ENCODE measurements at places on chromosomes 2 and 18. TPM values are rescaled to one million over a fixed set of nuclear protein-coding genes. Genes with fewer than 3 reads are reported as not detected.

PRSS56 gene
- total RNA-seq = not detected

HTR2B gene
- total RNA-seq = 0.73 TPM

CYP26B1 gene
- total RNA-seq = 8.2 TPM

PLEKHM3 gene
- 15.8 TPM for total RNA-seq

ANKZF1 gene
- 39.0 TPM for total RNA-seq

FNDC4 gene
- total RNA-seq = 64.0 TPM

CHRND gene
- not detected for total RNA-seq

HOXD11 gene
- total RNA-seq = not detected

EPB41L3 gene
- 29.5 TPM for total RNA-seq

NAT8 gene
- total RNA-seq = not detected

NYAP2 gene
- 0.13 TPM for total RNA-seq

RTP5 gene
- not detected for total RNA-seq

GRCh38 chr2:26136451-26136850 is 36.4 kb upstream of the GAREM2 start:
- no peaks in the 10 kb centered on the region for H3K27me3 ChIP-seq
- no peaks in the 10 kb centered on the region for H3K36me3 ChIP-seq
- no peak for DNase-seq

DNA sequence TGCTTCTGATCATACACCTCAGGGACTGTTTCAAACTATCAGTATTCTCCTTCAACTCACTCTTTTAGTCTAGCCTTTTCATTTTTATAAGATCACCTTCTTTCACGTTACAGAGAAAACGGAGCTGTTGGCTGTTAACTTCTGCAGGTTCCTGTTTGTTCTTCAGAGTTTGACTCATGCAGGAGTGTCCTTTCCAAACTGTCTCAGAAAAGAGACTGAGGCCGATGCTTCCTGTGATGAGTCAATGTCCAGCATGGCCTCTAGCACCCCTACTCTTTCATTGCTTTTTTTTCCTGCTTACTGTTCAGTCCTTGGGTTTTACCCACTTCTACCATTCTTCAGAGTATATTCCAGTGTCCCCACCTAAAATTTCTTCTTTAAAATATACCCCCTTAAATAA is 240.8 kb upstream of the RGPD4 start:
- no peaks in the 10 kb centered on the region for H3K27me3 ChIP-seq
- no peak for DNase-seq
- no peak overlapping the region for H3K4me3 ChIP-seq
- no peaks in the 10 kb centered on the region for H3K36me3 ChIP-seq

GRCh38 chr2:46504685-46505471 is 25.5 kb downstream of the TMEM247 start:
- no peaks in the 10 kb centered on the region for H3K36me3 ChIP-seq
- no peak overlapping the region for H3K27ac ChIP-seq
- no peaks in the 10 kb centered on the region for H3K4me1 ChIP-seq
- no peak for DNase-seq
- no peak overlapping the region for H3K4me3 ChIP-seq
- H3K27me3 ChIP-seq = no peaks in the 10 kb centered on the region

- no peaks in the 10 kb centered on the region for H3K27me3 ChIP-seq
- peaks cover 5% of the 10 kb centered on the region for H3K4me1 ChIP-seq
- DNase-seq = peak; percentile 82
- peak overlapping the region; percentile 100 for H3K27ac ChIP-seq
Observed at GRCh38 chr2:45649858-45650811, 1.3 kb upstream of the PRKCE start.

DNA sequence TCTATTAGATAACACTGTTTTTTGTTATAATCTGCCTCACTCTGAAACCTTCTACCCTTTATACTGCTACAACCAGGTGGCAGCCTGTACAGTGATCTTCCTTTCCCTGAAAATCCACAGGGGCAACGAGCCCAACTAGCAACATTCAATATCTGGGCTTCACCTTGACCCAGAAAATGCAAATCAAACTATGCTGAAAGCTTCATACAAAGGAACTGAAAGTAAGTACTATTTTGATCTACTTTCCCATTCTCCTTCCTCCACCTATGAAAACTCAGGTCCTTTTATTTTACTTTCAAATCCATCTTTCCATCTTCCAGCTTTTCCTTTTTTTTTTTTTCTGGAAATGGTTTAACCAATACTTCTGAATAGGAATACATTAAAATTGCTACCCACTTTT is 175.8 kb upstream of the CCDC150 start:
- H3K36me3 ChIP-seq = no peaks in the 10 kb centered on the region
- no peaks in the 10 kb centered on the region for H3K4me1 ChIP-seq
- no peak overlapping the region for H3K27ac ChIP-seq

DNA sequence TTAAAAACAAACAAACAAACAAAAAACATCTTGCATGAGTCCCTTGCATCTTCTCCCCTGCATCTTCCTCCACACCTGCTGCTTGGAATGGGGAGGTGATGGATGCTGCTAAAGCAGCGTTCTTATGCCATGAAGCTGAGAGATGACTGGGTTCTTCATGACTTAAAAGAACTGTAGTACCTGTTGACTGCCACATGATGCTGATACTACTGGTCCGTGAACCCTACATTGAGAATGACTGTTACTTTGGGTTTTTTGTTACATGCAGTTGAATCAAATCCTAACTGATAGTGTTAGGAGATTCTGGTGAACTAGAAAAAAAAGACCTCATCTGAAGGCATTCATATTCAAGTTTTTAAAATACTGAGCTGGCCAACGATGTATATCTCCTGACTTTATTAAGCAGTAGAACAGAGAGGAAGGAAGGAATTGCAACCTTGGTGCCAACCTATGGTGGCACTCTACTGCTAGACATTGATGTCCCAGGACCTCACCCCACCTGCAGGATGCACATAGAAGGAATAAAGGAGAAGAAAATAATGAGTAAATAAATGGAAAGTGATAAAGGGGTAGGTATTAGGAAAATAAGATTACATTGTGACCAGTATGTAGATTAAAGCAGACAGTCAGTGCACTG is 63.2 kb upstream of the SPAG16 start:
- H3K36me3 ChIP-seq = no peaks in the 10 kb centered on the region
- no peak overlapping the region for H3K4me3 ChIP-seq
- DNase-seq = no peak
- H3K27ac ChIP-seq = no peak overlapping the region
- H3K27me3 ChIP-seq = no peaks in the 10 kb centered on the region

DNA sequence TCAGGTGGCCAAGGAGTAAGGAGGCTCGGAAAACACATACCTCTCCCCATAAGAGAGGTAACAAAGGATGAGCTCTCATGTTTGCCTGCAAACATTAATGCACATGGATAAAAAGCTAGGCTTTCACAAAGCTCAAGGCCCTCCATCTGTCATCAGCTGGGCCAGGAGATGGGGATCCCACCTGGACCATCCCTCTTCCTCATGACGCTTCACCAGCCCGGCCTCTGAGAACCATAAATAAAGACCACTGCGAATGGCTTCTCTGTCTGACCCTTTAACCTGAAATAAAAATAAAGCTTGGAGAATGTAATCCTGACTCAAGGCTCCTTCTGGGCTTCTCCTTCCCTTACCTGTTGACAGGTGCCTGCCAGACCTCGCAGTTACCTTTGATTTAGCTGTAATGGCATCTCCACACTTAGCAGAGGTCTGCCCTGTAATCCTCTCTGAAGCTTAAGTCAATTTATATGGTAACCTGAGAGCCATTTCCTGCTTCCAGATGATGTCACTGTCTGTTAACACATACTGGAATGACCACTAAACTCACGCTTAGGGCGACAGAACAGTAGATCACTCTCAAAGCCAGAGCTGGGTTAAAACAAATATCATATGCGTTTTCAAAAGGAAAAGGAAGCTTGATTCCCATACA is 29.3 kb upstream of the FOXI3 start:
- no peaks in the 10 kb centered on the region for H3K27me3 ChIP-seq
- H3K4me3 ChIP-seq = no peak overlapping the region
- no peaks in the 10 kb centered on the region for H3K36me3 ChIP-seq
- H3K4me1 ChIP-seq = no peaks in the 10 kb centered on the region
- H3K27ac ChIP-seq = no peak overlapping the region

GRCh38 chr2:113910110-113910717 is 20.3 kb downstream of the ACTR3 start:
- peaks cover 2% of the 10 kb centered on the region for H3K4me1 ChIP-seq
- H3K36me3 ChIP-seq = no peaks in the 10 kb centered on the region
- no peaks in the 10 kb centered on the region for H3K27me3 ChIP-seq
- H3K4me3 ChIP-seq = no peak overlapping the region
- DNase-seq = no peak

GRCh38 chr18:33710269-33710668 is 132.2 kb downstream of the ASXL3 start:
- no peak overlapping the region for H3K4me3 ChIP-seq
- no peaks in the 10 kb centered on the region for H3K36me3 ChIP-seq
- H3K27me3 ChIP-seq = no peaks in the 10 kb centered on the region
- no peaks in the 10 kb centered on the region for H3K4me1 ChIP-seq

DNA sequence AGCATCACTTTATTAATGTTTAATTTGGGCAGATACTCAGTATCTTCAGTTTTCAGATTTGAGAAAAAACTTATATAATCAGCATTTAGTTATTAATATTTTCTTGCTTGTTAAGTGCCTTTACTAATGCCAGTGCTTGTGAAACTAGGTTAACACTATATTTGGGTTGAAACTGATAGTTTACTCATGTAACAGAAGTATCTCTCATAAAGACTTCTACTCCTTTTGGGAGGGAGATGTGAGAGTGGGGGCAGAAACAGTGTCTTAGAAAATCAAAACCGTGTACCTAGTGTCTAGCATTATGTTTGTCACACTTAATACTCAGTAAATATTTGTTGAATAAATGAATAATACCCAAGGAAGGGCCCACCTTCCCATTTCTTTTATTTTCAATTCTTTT is 129.5 kb downstream of the MSTN start:
- no peaks in the 10 kb centered on the region for H3K27me3 ChIP-seq
- H3K36me3 ChIP-seq = no peaks in the 10 kb centered on the region
- no peaks in the 10 kb centered on the region for H3K4me1 ChIP-seq
- no peak overlapping the region for H3K4me3 ChIP-seq
- DNase-seq = no peak

GRCh38 chr18:35096677-35097011 is 55.4 kb downstream of the MAPRE2 start:
- no peaks in the 10 kb centered on the region for H3K36me3 ChIP-seq
- no peak overlapping the region for H3K27ac ChIP-seq
- H3K4me1 ChIP-seq = peaks cover 3% of the 10 kb centered on the region
- no peaks in the 10 kb centered on the region for H3K27me3 ChIP-seq
- no peak for DNase-seq

DNA sequence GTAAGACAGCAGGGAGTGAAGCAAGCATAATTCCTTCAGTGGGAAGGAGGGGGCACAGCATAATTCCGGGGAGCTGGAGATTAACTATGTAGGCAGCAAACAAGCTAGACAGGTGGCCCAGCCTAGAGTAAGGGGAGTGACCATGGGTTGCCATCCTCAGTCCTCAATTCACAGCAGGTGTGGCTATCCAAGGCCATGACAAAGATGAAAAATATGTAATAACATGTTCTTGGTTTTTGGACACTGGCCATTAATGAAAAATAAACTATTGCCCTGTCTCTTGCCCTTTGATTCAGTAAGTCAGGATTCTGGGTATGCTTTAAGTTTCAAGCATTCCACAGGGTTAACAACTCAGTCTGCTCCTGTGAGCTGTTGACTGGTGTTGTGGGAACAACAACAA is 65.0 kb downstream of the CYP1B1 start:
- no peak overlapping the region for H3K27ac ChIP-seq
- H3K36me3 ChIP-seq = no peaks in the 10 kb centered on the region
- no peak for DNase-seq
- no peaks in the 10 kb centered on the region for H3K27me3 ChIP-seq
- H3K4me3 ChIP-seq = no peak overlapping the region
- H3K4me1 ChIP-seq = peaks cover 2% of the 10 kb centered on the region

DNA sequence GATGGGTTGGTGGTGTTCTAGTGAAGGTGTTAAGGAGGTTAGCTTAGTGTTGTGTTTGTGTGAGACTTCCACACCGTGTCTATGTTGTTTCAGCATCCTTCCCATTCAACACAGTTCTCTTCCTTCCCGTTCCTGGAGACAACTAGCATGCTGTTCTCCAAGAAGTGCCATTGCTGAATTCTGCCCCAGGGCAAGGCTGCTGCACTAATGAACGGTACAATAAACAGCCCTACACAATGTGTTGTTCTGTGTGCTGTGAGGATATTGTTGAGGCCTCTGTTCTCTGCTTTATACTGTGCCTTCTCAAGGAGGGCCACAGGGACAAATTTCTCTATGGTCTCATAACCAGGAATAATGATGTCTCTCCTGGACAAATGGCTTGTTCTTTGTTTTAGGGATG is 39.8 kb upstream of the ZEB2 start:
- no peaks in the 10 kb centered on the region for H3K4me1 ChIP-seq
- no peaks in the 10 kb centered on the region for H3K27me3 ChIP-seq
- no peaks in the 10 kb centered on the region for H3K36me3 ChIP-seq
- no peak overlapping the region for H3K27ac ChIP-seq
- no peak for DNase-seq

DNA sequence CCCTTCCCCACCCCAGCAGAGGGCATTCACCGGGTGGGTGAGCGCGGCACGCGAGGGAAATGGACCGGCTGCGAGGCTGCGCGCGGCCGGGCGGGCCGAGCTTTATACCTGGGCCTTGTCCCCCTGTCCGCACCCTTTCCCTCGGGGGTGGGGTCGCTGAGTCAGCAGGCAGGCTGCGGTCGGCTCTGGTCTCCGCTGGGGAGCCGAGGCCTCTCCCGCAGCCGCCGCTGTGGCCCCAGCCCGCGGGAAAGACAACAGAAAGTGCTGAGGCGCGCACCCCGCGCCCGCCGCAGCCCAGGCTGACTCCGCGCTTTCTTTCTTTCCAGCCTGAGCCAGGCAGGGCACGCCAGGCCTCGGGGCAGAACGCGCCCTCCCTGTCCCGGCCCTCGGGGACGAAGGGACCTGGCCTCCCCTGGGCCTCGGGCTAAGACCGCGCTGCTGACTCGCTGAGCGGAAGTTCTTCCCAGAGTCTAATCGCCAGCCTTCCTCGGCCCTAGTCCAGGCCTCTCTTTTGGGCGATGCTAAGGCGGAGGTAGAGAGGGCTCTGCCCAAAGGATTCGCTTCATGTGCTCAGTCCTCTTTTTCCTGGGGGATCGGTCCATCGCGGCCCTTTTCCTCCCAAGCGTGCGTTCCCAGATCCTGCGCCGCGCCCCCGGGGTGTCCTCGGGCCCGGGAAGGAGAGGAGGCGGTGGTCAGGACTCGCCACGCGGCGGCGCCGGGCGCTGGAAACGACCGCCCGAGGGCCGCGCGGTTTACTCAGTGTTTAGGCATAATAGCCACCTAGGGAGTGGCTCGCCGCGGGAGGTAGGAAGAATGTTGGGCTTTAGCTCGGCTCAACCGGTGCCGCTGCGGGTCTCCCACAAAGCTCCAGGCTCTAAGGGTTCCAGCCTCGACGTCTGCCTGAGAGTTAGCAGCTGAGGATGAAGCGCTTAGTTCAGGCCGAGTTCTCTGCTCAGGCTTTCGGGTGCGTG is at the start of gene CRYBA2:
Gene CRYBA2 (minus strand): TSS at position 78 of the 971 bp plus-strand sequence. CDS start 246 bp downstream, outside the sequence.
- H3K36me3 ChIP-seq = no peaks in the 10 kb centered on the region
- no peak within 1 kb of the TSS for H3K27ac ChIP-seq
- H3K4me1 ChIP-seq = peaks cover 2% of the 10 kb centered on the region
- H3K4me3 ChIP-seq = no peak within 1 kb of the TSS
- DNase-seq = no peak

- DNase-seq = no peak
- no peaks in the 10 kb centered on the region for H3K36me3 ChIP-seq
- H3K27me3 ChIP-seq = no peaks in the 10 kb centered on the region
- H3K4me1 ChIP-seq = no peaks in the 10 kb centered on the region
- H3K27ac ChIP-seq = no peak overlapping the region
Observed at GRCh38 chr2:14831458-14831857, 198.9 kb downstream of the LRATD1 start.

- H3K4me3 ChIP-seq = no peak overlapping the region
- no peaks in the 10 kb centered on the region for H3K36me3 ChIP-seq
- DNase-seq = no peak
- no peaks in the 10 kb centered on the region for H3K27me3 ChIP-seq
- no peak overlapping the region for H3K27ac ChIP-seq
Observed at GRCh38 chr2:197195518-197195917, 115.1 kb downstream of the ANKRD44 start.

Measured in ovary (tissue), 10 donors.